ENCODE measurements at places on chromosomes 16 and 17.

- peaks cover 7% of the 10 kb centered on the region for H3K27me3 ChIP-seq
- no peaks in the 10 kb centered on the region for H3K4me1 ChIP-seq
- DNase-seq: no peak
- no peak overlapping the region for H3K4me3 ChIP-seq
- peaks cover 4% of the 10 kb centered on the region for H3K36me3 ChIP-seq
- H3K27ac ChIP-seq: no peak overlapping the region
Observed at GRCh38 chr17:9052921-9053320, 31.6 kb downstream of the NTN1 start.

DNA sequence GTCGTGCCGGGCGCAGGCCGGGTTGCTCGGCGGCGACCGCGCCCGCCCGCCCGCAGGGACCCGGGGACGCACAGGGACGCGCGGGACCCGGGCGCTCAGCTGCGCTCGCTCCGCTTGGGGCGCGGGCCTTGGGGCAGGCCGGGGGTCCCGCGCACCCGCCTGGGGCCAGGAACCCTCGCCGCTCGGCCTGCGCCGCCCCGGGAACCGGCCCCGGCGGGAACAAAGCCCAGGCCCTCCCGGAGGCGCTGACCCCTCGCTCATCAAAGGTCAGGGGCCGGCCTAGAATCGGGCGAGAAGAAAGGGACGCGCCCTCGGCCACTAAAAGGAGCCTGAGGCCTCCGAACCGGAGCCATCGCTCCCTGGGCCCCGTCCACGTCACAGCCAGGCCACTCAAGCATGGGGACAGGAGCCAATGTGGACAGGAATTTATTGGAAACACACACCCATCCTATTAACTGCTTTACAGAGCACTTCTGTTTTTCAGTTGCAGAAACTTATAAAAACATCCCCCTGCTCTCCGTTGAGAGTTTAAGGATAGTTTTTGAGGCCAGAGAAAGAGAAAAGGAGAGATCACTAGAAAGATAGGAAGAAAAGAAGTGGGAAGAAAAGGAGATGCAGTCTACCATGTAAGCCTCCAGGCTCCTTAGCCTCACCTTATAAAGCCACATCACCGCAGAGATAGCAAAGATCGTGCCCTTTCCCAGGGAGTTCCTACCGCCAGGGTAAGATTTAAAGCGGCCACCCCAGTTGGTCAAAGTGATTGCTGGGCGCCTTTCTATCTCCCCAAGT lies 558 bp upstream of the ZFHX3 start:
- H3K4me3 ChIP-seq: no peak overlapping the region
- no peak for DNase-seq
- no peak overlapping the region for H3K27ac ChIP-seq
- H3K4me1 ChIP-seq: peaks cover 3% of the 10 kb centered on the region

DNA sequence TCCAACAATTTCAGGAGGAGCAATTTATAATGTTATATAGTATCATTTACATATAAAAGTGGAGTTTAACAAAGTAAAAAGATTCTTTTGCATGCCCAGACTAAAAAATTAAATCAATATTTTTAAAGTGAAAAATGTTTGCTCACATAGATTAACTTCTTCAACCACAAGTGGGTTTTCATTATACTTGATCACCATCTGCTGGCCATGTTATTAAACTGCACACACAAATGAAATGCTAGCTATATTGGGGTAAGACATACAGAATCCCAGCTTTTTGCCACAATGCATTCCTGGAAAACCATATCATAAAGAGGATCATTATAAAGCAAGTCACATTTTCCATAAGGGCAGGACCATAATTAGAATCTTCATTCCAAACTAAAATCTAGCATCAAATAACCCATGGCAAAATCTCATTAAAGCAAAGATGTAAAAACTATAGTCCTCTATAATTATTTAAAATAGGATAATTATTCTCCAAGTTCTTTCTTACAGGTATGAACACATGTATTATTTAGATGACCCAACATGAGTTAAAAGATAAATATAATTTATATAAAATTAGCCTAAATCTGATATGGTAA lies 26.3 kb downstream of the CEP112 start:
- H3K4me1 ChIP-seq: peaks cover 10% of the 10 kb centered on the region
- DNase-seq: no peak
- no peaks in the 10 kb centered on the region for H3K27me3 ChIP-seq
- no peak overlapping the region for H3K4me3 ChIP-seq
- no peaks in the 10 kb centered on the region for H3K36me3 ChIP-seq

DNA sequence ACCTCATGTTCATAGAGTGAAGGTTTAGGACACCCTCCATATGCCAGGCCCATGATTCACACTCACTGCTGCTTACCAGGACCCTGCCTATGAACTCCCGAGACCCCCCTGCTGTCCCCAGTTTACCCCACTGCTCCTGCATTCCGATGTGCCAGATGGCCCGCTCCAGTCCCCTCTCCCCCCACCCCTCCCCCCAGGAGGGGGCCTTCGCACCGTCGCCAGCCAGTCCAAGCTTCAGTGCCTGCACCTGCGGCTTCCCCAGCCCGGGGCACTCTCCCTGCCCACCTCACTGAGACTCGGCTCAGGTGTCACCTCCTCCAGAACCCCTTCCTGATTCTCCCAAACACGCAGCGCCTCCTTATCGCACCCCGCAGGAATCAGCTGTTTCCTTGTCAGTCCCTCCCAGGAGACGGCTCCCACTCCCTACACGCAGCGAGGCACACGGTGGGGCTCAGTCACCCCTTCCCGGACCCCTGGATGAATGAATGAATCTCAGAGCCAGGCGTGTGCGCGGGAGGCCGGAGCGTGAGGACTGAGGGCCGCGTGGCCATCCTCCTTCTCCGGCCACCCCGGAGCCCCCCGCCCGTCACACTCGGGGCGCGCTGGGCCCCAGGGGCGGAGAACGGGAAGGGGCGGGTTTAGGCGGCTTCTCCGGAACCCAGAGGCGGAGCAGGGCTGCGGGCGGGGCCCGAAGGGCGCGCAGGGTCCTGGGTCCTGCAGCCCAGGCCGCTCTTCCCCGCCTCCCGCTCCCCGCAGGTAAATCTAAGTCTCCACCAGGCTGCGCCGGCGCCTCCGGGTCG lies 1.6 kb downstream of the MYO1C start:
- no peaks in the 10 kb centered on the region for H3K36me3 ChIP-seq
- H3K27me3 ChIP-seq: no peaks in the 10 kb centered on the region
- peaks cover 38% of the 10 kb centered on the region for H3K4me1 ChIP-seq
- H3K4me3 ChIP-seq: peak overlapping the region; percentile 83
- DNase-seq: peak; percentile 81

GRCh38 chr16:79213214-79213613 lies 387.3 kb downstream of the MAF start:
- H3K4me1 ChIP-seq: peaks cover 20% of the 10 kb centered on the region
- H3K36me3 ChIP-seq: peaks cover 7% of the 10 kb centered on the region
- peaks cover 2% of the 10 kb centered on the region for H3K27me3 ChIP-seq
- DNase-seq: no peak

DNA sequence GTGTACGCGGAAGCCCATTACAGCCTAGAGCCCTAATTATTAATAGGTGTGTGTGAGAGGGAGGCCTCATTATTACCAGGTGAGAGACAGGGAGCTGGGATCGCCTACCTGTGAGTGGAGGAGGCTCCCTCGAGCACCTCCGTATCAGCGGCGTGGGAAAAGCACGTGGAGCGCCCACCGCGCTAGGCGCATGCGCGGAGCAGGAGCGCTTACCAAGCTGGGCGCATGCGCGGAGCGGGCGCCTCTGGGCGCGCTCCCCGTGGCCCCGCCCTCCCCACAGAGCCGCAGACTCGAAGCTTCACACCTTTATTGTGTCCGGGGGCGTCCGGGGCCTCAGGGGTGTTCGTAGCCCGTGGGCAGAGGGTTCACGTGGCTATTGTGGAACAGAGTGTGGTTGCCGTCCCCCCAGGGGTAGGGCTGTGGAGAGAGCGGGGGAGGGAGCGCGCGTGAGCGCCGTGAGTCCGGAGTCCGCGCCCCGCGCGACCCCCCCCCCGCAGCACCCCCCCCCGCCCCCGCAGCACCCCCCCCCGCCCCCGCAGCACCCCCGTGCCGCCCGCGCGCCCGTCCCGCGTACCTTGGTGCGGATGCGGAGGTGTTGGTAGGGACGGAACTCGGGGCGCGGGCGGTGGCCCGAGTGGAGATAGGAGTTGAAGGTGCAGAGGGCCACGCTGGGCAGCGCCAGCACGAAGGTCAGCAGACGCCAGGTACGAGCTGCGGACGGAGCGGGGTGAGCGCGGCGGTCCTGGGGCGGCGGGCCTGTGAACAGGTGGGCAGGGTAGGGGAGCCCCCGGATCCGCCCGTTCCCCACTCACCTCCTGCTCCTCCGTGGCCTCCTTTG lies 500 bp downstream of the COX6A2 start:
- DNase-seq: peak; percentile 78
- H3K36me3 ChIP-seq: no peaks in the 10 kb centered on the region
- H3K27me3 ChIP-seq: peaks cover 4% of the 10 kb centered on the region
- H3K4me3 ChIP-seq: no peak overlapping the region

Measured in activated CD4-positive, alpha-beta T cell treated with anti-CD3 and anti-CD28 coated beads for 36 hours (primary cell).